Activated CD4-positive, alpha-beta T cell treated with anti-CD3 and anti-CD28 coated beads for 36 hours (primary cell): ENCODE measurements at places on chromosomes 11 and 22. TPM values are rescaled to one million over a fixed set of nuclear protein-coding genes. Genes with fewer than 3 reads are reported as not detected.

DNA sequence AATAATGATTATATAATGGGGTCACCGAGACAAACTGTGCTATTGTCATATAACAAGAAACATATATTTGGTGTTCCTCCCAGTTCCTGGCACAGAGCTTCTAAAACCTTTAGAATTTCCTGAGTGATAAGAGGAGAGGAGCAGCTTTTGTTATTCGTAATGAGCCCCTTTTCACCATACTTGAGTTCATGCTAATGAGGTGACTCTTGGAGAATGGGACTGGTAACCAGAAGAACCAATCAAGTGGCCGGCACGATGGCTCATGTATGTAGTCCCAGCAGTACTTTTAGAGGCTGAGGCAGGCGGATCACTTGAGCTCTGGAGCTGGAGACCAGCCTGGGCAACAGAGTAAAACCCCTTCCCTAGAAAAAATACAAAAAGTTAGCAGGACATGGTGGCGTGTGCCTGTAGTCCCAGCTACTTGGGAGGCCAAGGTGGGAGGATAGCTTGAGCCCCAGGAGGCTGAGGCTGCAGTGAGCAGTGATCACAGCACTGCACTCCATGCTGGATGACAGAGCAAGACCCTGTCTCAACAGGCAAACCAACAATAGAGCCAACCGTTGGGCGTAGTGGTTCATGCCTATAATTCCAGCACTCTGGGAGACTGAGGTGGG is 62.7 kb upstream of the FTH1 start:
- DNase-seq = no peak

OR4D9 gene
- total RNA-seq = not detected

DNA sequence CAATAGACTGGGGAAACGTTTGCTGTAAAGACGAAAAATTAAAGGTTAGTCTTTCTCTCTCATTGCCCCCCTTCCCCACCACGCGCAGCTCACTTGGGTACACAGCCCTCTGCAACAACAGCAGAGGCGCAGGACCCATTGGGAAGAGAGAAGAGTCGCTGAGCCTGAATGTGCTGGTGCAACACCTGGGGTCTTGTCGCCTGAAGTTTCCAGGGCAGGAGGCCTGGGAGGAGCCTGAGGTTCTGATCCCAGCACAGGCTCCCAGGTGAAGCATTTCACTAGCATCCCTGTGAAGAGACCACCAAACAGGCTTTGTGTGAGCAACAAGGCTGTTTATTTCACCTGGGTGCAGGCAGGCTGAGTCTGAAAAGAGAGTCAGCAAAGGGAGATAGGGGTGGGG is 116.2 kb upstream of the NTM start:
- no peak for DNase-seq

- DNase-seq = peak; percentile 77
These were observed 8.8 kb upstream of the CTSD start for GRCh38 chr11:1772270-1773130.

DNA sequence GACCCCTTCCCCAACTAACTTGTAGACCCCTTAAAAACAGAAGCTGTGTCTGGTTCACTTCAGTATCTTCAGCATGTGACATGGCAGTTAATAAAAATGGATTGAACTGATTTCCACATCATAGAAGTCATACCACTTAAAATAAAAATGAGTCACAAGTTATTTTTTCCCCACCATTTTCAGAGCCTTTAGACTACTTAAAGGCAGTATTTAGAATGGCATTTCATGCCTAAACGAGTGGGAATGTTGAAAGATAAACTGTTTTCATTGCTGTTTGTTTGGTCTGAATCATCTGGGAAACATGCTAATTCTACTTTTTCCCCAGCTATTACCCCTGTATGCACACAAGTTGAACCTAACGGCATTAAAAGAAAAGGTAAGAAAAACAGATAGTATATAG is 324.0 kb downstream of the RAB38 start:
- DNase-seq = no peak

- no peak for DNase-seq
These were observed 39.4 kb downstream of the GLYATL2 start for GRCh38 chr11:58805065-58805464.

GRCh38 chr22:39980596-39980995 is 14.2 kb upstream of the FAM83F start:
- DNase-seq = no peak

DNA sequence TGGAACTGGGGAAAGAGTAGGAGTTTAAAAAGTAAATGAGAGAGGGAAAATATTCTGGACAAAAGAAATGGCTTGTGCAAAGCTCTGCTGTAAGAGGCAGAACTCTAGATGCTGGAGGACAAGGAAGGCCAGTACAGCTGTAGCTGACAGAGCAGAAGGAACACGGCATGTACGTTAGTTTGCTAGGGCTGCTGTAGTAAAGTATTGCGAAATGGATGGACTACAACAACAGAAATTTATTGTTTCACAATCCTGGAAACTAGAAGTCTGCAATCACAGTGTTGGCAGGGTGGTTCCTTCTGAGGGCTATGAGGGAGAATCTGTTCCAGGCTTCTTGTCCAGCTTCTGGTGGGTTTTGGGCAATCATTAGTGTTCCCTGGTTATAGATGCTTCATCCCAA is 454.4 kb downstream of the NTM start:
- no peak for DNase-seq

WBP2NL gene
- 0.30 TPM for total RNA-seq

OR8G5 gene
- not detected for total RNA-seq

DNA sequence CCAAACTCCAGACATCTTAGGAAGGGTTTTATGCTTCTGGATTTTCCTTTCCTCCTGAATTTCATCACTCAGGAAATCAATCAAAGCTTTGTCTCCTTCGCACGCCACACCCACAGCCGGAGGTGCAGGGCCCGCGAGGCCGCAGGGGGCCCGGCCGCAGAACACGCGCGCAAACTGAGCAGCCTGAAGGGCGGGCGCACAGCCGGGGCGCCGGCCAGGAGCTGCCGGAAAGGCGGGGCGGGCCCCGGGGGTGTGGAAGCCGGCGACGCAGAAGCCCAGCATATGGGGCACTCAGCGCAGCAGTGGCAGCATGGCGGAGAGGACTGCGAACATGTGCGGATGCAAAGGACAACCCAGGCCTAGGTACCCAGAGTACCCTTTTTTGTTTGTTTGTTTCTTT is 33.1 kb upstream of the SPTBN2 start:
- no peak for DNase-seq

GRCh38 chr22:41782316-41782715 is 18.2 kb upstream of the CCDC134 start:
- DNase-seq = peak; percentile 58

GRCh38 chr22:27630754-27631153 is 170.8 kb downstream of the MN1 start:
- DNase-seq = no peak

DNA sequence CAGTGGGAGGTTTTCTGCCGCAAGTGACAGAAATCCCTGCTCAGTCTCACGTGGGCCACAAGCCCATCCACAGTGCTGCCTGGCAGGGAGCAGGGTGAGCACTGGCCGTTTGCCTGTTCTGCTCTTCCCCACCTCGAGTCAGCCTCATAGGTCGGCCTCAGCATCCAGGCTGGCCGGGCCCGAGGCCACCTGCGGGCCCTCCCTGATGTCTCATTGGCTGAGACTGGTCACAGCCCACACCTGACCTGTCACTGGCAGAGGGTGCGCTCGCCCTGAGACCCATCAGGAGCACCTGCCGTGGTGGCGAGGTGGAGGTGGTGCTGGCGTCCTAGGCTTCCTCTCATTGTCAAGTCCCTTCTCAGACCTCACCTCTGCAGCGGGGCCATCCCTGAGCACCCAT is 72.1 kb downstream of the ELFN2 start:
- DNase-seq = no peak

OR51B2 gene
- total RNA-seq = not detected

DNA sequence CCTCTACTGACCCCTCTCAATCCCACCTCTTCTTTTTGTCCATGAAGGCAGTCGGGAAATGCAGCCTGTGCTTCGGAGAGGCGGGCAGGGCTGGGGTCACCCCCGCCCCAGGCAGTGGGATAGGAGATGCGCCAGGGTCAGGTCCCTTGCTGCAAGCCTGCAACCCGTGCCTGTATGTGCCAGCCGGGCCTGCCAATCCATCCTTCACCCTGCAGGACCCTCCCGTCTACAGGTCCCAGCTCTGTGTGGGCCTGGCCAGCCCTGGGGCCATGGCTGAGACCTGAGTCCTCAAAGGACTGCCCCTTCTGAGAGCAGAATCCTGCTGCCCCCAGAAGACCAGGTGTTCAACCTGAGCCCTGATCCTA is 10.9 kb downstream of the ASCL2 start:
- DNase-seq = no peak

- no peak for DNase-seq
These were observed 15.0 kb downstream of the CABP7 start for GRCh38 chr22:29734838-29735237.

SEC14L6 gene
- not detected for total RNA-seq

- DNase-seq = no peak
These were observed 49.9 kb downstream of the KIAA1671 start for GRCh38 chr22:25002241-25002985.

LGALS12 gene
- total RNA-seq = not detected

KRTAP5-11 gene
- total RNA-seq = not detected

TRPM5 gene
- 0.05 TPM for total RNA-seq

GRCh38 chr11:62353841-62354240 is 16.6 kb downstream of the ASRGL1 start:
- DNase-seq = no peak

GRCh38 chr11:83612891-83613766 is 327.0 kb upstream of the CCDC90B start:
- DNase-seq = no peak

GRCh38 chr22:44143579-44143978 is 37.1 kb upstream of the PARVG start:
- DNase-seq = no peak

- no peak for DNase-seq
These were observed 13.8 kb downstream of the PAMR1 start for GRCh38 chr11:35511666-35512065.

GRCh38 chr22:26650722-26651421 is 6.5 kb upstream of the MIAT start:
- DNase-seq = peak; percentile 44

GRCh38 chr22:20536590-20537324 is 29.3 kb downstream of the MED15 start:
- no peak for DNase-seq

MRGPRX3 gene
- not detected for total RNA-seq

- DNase-seq = no peak
These were observed 7.5 kb upstream of the CSTF3 start for GRCh38 chr11:33168709-33169200.

DNA sequence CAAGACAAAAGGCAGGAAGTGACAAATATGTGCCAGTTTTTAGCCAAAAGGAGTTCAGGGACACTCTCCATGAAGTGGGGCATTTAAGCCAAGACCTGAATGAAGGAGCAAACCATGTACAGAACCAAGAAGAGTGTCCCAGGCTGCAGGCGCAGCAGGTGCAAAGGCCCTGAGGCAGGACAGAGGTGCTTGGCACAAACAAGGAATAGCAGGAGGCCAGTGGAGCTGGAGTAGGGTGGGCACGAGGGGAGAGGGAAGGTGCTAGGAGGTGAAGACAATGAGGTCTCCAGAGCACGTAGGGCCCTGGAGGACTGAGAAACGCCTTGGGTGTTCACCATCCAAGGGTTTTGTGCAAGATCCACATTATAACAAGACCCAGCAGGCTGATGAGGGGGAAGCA is 474.1 kb downstream of the MN1 start:
- no peak for DNase-seq

- no peak for DNase-seq
These were observed 61.9 kb downstream of the NRXN2 start for GRCh38 chr11:64661146-64661545.

DNA sequence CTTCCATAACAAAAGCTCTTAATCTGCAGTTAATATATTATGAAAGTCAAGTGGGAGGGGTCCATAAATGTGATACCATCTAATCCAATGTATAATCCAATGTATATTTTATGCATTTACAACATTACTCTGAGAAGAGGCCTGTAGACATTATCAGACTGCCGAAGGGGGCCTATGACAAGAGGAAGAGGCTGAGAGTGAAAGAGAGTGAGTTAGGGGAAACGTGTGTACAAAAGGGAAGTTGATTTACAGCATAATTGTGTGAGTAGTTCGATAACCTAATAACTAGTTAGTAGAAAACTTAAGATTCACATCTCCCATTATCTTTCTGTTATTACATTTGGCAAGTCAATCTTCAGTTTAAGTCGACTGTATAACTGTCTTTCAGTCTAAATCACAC is 86.6 kb downstream of the DDX10 start:
- DNase-seq = no peak

PLAAT5 gene
- total RNA-seq = 0.07 TPM

DNA sequence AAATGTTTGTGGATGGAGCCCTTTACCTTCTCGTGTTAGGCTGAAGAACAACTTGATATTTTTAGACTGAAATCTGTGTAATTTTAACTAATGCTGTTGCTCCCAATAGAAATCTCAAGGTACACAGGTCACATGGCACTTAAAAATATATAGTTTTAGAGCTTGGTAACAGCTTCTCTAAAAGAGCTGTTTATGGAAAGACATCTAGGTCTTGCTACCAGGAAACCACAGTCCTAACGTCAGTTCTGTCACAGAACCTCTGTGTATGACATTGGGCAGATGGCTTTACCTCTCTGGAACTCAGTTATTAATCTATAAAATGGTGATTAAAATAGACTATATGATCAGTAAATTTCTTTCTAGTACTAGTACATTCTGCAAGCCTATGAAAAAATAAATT is 35.4 kb downstream of the PAK1 start:
- DNase-seq = no peak

DNA sequence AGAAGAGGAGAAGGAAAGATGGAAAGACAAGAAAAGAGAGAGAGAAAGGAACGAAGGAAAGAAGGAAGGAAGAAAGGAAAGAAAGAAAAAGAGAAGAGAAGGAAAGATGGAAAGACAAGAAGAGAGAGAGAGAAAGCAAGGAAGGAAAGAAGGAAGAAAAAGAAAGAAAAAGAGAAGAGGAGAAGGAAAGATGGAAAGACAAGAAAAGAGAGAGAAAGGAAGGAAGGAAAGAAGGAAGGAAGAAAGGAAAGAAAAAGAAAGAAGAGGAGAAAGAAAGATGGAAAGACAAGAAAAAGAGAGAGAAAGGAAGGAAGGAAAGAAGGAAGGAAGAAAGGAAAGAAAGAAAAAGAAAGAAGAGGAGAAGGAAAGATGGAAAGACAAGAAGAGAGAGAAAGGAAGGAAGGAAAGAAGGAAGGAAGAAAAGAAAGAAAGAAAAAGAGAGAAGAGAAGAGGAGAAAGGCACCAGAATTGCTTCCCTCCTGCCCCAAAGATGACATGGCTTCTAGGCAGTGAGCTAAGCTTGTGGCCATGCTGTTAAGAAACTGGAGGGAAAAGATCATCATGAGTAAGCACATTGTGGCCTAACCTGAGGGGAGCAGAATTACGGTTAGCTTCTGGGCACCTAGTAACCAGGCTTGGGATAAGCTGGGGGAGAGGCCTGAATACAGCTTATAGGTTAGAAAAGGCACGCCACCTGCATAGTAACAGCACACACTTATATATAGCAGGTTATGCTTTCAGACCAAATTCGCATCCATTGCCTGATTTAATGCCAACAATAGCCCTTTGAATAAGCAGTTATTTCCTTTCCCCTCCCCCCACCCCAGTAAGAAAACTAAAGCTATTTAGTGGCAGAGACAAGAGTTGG is 2.3 kb upstream of the ST3GAL4 start:
- DNase-seq = peak; percentile 54

API5 gene
- total RNA-seq = 133 TPM
